ENCODE measurements at places on chromosomes 12 and 14.
A peak's percentile ranks its signal among the peaks of the same experiment; 100 is the strongest.

GRCh38 chr12:68896881-68897540, 36.0 kb downstream of the CPM start:
- peak; percentile 40 for DNase-seq

- no peak for DNase-seq
Measured at GRCh38 chr12:728781-729180, 23.6 kb upstream of the WNK1 start.

DNA sequence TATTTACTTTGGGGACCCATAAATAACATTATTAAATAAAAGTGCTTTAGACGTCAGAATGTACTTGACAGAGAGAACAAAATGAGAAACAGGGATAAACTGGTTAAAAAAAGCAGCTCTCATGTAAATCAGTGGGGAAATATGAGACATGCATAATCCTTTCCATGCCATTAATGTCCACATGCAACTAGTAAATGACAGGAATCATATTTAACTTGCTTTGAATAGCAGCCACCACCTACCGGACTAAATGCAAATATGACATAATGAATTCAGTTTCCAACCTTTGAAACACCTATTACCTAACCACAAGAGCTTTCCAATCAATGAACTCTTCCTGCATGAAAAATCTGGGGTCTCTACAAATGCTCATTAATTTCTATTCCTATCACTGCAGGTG, 19.6 kb downstream of the FGD6 start:
- DNase-seq: no peak

DNA sequence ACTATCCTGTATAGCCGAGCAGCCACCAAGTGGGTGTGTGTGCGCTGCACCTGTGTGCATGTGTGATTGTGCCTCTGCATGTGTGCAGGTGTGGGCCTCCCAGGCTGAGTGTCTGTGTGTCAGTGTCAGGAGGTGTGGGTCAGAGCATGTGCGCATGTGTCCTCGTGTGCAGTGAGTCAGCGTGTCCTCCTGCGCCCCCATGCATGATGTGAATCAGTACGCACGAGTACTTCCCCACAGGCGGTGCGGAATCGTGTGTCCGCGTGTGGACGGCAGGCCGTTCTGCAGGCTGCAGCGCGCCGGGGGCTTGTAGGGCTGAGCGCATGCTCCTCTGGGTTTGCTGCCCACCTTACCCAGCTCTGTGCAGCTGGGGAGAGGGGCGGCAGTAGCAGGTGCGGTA, 34.2 kb downstream of the DTX1 start:
- DNase-seq: no peak

- no peak for DNase-seq
Measured at GRCh38 chr14:85566603-85567002, 36.7 kb downstream of the FLRT2 start.

GRCh38 chr14:24817212-24818057, 183.4 kb upstream of the GZMB start:
- DNase-seq: no peak

- DNase-seq: no peak
Measured at GRCh38 chr14:54785136-54785777, 117.4 kb downstream of the GCH1 start.

DNA sequence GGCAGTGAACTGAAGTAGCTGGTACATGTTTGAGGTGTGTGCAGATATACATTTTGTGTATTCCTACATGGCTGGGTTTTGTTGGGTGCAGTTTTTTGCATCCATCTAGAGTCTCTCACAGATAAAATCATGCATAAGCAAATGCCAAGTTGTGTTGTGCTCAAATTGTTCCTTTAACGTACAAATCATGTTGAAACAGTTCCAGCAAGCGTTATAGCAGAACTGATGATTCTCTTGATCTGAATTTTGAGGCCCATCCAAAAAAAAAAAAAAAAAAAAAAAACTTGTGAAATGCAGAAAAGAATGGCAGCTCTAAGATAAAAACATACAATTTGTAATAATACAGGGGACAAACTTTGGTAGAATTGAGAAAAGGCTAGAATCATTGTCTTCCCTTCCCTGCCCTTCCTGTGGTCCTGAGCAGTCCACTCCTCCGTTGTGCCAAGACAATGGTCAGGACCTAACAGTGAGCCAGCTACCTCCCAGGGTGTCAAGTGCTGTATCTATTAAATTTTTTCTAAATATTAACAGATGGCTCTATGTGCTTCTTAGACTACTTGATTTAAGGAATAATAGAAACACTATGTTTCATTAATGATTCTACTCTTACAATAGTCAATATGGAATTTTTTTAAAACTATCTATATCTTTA, 122.1 kb downstream of the PLEKHA5 start:
- DNase-seq: no peak

- DNase-seq: no peak
Measured at GRCh38 chr14:20652996-20653975, 11.8 kb upstream of the OR6S1 start.

- DNase-seq: no peak
Measured at GRCh38 chr12:12606781-12607589, 4.7 kb upstream of the CREBL2 start.

GRCh38 chr12:26630546-26631027, 202.4 kb downstream of the ITPR2 start:
- no peak for DNase-seq
